ENCODE measurements at places on chromosomes 7 and 10.

DNA sequence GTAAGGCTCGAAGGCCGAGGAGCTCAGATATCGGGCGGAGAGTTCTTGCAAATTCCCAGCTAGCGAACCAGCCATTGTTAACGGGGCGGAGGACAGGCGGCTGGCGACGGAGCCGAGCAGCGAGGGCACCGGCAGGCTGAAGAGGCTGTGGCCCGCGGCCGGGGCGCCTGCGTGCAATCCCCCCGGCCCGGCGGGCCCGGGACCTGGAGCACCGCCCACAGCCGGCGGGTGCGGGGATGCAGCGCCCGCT lies 4.1 kb downstream of the VAX1 start:
- no peak for DNase-seq

- DNase-seq, result no peak
Observed at GRCh38 chr7:106575138-106575823, 85.7 kb downstream of the CCDC71L start.

DNA sequence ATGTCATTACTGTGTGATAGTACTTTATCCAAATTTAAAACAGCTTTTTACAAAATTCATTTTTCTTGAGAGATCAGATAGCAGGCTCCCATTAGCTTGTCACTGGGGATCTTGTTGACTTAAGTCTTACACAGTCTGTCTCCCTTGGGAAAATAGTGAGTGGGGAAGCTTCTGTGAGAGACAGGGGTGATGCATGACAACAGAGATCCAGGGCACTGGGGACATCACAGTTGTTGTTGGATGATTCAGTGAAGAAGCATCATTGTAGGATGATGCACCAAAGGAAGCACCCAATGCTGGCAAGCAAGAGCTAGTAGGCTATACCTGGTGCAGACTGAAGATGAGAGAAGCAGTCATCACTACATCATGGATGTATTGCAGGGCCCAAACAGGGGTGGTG lies 284.7 kb downstream of the HDAC9 start:
- no peak for DNase-seq

DNA sequence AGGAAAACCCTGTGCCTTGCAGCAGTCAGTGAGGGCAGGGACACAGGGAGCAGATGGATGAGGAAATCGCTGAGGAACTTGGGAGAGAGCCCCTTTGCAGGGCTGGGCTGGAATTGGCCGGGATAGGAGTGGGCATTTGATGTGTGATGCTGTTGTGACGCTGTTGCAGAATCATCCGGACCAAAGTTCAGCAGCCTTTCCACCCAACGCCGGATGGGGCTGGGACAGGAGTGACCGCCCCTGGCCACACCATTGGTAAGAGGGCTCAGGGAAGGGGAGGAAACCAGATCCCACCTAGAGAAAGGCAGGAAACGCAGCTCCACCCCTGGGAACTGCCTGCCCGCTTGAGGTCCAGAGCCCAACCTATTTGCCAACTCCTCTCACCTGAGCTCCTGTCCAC lies 33.9 kb downstream of the PAX2 start:
- no peak for DNase-seq

DNA sequence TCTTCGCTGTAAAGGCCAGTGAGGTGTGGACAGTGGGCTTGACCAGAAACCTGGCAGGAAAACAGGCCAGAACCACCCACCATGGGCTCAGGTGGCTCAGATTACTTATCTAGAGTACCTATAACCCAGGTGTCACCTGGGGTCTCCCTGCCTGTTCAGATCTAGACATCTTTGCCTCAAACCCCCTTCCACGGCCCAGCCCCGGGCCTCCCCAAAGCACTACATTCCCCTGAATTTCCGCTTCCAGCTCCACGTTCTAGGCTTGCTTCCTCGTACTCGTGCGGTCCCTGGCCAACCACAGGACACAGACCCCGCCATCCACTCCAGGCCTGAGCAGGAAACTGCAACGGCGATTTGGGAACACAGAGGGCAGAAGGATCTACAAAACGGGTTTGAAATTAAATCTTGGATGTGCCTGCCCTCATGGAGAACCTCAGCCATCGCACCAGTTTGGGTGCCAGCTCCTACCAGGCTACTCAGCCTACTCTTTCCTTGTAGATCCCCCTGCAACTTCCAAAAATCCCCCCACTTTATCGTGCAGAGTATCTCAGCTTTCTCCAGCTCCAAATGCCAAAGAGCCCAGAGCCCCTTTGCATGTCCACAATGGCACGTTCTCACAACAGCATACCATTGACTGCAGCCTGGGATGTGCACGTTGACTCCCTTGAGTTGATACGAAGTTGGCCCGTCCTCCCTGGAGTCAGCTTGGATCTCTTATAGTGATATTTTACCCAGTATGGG lies 62.7 kb upstream of the CACUL1 start:
- no peak for DNase-seq

DNA sequence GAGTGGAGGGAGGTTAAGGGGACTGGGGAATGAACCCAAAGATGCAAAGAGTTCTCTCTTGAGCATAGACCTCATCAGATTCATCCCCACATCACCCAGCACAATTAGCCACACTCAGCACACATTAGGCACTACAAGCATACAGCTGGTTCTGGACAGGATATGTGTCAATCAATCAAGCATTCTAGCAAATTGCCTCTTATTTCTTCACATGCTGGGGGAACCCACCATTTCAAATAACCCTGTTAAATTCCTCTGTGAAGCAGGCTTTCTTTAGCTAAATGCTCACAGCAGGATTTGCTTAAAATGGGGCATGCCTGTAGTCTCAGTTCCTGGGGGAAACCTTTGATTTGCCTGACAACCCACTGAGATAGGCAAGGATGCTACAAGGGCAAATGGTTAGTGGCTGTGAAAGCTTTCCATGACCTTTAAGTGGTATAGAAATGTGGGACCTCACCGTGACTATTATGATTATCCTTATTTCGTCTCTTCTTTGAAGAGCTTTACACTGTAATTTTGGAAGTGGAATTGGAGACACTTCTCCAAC lies 193.4 kb upstream of the ZMIZ1 start:
- DNase-seq, result no peak

- no peak for DNase-seq
Observed at GRCh38 chr7:151061213-151062110, 2.1 kb downstream of the SLC4A2 start.

DNA sequence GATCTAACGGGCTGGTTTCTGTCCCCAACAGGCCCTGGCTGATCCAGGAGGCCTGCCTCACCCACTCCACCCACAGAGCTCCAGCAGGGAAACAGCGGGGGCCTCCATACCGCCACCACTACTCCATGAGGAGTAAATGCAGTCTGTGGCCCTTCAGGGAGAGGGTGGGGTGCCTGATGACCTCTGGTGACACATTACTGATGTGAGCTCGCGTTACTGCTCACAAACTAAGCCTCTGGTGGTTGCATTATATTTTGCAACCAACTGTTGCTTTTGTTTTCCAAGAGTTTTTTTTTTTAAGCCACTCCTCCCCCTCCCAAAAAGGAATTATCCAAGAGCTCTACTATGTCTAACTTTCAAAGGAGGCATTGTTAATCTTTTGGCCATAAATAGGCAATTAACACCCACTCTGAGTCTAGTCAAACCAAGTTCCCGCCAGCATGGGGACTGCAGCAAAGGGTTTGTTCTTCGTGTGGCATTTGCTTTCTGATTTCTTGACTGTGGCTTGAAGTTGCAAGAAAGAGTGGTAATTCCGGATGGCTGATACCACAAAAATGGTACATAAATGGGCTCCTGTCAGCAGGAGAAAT lies 72.6 kb downstream of the FAM53B start:
- no peak for DNase-seq

- no peak for DNase-seq
Observed at GRCh38 chr7:116404389-116404788, 95.1 kb upstream of the CAV2 start.

DNA sequence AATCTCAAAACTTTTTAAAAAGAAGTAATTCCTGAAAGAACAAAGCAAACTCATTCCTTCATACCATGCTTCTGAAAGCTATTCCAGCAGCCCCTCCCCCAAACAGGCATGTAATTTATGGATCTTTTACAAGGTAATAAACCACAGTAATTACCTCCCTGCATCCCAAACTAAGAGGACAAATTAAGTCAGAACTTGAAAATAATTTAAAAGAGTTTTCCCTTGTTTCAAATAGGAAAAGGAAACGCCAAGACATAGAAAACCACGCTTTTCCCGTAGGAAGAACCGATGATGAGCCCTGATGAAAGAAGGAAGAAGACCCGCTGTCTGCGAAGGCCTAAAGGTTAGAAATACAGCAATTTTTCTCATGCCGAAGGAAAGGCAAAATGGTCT lies 8.9 kb downstream of the HOXA4 start:
- no peak for DNase-seq

DNA sequence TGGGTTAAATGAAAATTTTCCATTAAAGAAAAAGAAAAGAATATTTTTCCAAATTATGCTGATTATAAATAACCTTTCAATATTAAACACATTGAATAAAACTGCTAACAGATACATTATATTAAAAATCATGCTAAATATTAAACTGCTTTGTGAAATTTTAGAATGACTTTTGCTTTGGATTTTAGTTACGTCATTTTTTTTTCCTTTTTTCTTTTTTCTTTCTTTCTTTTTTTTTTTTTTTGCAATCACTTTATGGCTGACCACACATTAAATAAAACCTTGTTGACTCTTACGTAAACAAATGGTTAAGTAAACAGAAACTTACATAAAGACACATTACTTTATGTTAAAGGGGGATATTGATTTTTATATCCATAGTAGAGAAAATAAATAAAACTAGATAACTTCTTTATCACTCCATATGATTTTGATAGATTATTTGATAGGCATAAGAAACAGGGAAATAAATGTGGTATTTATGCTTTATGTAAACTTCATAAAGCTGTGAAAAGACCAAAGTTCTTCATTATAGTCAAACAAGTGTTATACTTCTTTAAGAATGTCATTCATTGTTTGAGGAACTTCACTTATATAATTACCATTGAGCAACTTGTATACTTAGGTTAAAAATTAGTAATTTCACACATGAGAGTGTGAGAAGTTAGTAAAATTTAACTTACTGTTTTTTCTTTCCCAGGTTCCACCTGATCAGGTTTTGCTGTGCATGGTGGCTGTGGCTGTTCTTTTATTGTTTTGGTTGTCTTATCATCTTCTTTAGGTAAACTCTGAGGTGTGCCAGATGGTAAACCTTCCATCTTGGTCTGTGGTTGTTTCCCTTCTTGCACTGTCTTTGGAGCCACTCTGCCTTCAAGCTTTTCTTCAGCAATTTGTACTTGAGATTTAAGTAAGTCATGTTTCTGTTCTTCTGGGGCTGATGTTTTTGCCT lies 197.3 kb downstream of the PCLO start:
- no peak for DNase-seq

DNA sequence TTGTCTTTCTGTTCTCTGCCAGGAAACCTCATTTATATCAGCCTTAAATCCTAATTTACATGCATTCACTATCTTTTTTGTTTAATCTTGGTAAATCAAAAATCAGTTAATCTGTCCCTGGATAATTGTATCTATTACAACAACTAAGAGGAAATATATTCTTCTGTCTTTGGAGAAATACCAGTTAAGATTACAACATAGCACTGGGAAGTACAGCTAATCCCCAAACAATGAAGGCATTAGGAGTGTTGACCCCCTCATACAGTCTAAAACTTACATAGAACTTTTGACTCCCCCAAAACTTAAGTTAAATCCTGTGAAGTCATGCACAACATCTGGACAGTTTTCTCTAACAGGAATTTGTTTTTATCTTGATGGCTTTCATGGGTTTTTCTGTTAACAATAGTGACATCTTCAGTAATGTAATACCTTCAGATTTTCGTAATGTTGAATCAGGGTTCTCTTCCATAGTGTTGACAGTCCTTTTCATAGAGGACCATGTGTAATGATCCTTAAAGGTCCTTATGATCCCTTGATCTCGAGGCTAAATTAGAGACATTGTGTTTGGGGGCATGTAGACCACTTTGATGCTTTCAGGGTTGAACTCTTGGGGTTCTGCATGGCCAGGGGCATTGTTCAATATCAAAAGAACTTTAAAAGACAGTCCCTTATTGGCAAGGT lies 24.1 kb upstream of the ABCC2 start:
- no peak for DNase-seq

- no peak for DNase-seq
Observed at GRCh38 chr10:74500816-74501215, 325.6 kb upstream of the KAT6B start.

DNA sequence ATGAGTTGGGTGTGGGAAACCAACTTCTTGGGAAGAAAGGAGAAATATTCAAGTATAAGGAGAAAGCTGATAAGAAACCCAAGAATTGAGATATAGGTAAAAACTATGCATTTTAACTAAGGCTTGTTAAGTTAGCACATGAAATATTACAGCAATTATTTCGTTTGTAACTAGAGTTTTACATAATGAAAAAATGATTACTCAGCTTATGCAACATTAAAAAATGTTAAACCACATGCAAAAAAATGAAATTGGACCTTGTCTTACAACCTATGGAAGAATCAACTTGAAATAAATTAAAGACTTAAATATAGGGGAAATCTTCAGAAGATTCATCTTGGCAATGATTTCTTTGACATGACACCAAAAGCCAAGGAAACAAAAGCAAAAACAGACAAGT lies 183.2 kb downstream of the CDCA7L start:
- no peak for DNase-seq
